Posterior cingulate gyrus (tissue), 11 donors: ENCODE measurements at places on chromosomes 5 and 9.

GRCh38 chr5:147396070-147396823, 113.6 kb downstream of the DPYSL3 start:
- no peak for DNase-seq

DNA sequence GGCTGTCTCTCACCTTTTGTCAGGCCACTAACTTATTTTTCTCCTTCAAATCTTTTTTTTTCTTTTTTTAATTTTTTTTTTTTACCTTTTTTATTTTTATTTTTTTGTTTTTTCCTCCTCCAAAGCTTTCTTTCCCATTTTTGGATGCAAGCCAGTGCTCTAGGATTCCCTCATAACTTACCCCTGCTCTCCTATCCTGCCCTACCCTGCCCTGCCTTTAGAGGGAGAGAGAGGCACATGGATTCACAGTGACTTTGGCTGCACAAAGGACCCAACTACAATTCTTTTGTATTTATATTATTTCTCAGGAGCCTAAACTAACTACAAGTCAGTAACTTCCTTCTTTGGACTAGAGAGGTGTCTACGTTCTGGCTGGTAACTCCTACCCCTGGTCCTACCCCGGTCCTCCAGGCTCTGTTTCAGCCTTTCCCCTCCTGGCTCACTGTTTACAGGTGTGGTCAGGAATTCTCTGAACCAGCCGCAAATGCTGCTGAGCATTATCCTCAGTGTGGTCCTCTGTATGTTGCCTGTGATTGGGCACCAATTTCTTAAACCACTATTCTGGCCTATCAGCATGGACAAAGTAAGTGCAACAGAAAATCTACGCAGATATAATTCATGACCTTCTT, 8.4 kb upstream of the RUSC2 start:
- DNase-seq: no peak

DNA sequence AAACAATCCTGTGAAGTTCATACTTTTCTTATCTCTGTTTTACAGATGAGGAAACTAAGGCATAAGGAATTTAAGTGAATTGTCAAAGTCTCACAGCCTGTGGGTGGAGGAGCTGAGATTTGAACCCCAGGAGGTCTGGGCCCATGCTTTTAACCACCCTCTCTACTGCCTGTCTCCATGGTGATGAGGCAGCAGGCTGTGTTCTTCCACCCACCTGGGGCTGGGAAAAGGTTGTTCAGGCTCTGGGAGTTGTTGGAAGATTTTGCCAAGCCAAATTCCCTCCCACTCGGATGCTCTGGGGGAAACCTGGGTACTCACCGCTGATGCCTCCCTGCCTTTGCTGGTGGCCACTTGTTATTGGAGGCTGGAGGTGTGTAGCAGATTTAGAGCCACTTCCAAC, 18.3 kb upstream of the SYNPO start:
- DNase-seq: no peak

GRCh38 chr5:110258460-110259216, 467.8 kb downstream of the TMEM232 start:
- DNase-seq: no peak

GRCh38 chr5:82275216-82275664, 2.9 kb downstream of the RPS23 start:
- DNase-seq: no peak

- no peak for DNase-seq
Measured at GRCh38 chr5:39622281-39622680, 197.5 kb upstream of the DAB2 start.

- DNase-seq: no peak
Measured at GRCh38 chr5:82352146-82352791, 74.1 kb upstream of the RPS23 start.

DNA sequence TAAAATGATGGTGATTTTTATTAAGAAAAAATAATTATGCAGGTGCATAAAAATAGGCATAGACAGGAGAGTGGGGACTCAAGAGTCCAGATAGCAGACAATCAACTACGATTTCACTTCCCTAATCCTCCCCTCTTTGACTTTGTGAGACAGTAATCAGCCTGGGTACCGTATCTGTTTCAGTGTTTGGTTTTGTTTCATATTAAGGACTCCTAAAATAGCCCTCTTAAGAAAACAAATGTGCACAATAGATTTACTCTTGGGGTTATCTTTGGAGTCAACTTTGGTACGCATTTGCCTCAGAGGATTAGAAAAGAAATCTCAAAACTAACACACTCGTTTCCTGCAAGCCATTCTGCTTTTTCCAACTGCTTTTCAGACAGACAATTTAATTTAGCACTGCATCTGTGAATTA, 96.3 kb downstream of the ZNF608 start:
- no peak for DNase-seq

- no peak for DNase-seq
Measured at GRCh38 chr9:108245901-108246300, 609.9 kb downstream of the ACTL7B start.

- DNase-seq: no peak
Measured at GRCh38 chr5:38672059-38672788, 115.8 kb upstream of the LIFR start.

- DNase-seq: no peak
Measured at GRCh38 chr9:127216210-127216887, 48.2 kb upstream of the GARNL3 start.

- DNase-seq: no peak
Measured at GRCh38 chr5:16792598-16793275, 143.4 kb downstream of the MYO10 start.

GRCh38 chr9:5871785-5872184, 18.9 kb upstream of the MLANA start:
- no peak for DNase-seq

GRCh38 chr5:100542086-100542485, 6.9 kb downstream of the FAM174A start:
- DNase-seq: no peak

DNA sequence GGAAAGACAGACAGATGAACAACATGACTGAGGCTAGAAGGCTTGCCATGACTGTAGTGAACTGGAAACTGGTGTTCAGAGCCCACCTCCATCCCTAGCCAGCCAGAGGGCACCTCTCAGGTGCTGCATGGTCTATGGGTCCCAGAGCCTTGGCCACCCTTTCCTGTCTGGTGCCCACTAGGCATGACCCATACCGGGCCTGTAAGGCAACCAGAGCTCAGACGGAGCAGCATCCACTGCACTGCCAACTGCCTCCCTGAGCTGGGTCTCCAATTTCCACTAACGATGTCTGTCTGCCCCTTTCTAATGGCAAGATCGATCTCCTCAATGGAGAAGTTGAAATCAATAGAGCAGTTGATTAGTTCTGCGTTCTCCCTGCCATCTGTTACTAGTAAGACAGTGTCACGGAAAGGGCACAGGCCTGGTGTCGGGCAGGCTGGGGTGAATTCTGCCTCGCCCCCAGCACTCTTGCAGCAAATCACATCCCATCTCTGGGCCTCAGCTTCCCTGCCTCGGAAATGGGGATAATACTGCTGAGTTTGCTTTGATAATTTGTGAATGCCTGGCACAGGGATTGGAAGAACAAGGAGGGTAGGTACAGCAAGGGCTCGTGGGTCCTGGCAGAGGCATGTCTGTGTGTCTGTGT, 172.3 kb upstream of the MVB12B start:
- DNase-seq: no peak
